Stimulated activated CD4-positive, alpha-beta T cell treated with anti-CD3 and anti-CD28 coated beads, Interleukin-15, amount 100 ng/mL, for 1 hour (primary cell): ENCODE measurements at places on chromosomes 3 and 15.

DNA sequence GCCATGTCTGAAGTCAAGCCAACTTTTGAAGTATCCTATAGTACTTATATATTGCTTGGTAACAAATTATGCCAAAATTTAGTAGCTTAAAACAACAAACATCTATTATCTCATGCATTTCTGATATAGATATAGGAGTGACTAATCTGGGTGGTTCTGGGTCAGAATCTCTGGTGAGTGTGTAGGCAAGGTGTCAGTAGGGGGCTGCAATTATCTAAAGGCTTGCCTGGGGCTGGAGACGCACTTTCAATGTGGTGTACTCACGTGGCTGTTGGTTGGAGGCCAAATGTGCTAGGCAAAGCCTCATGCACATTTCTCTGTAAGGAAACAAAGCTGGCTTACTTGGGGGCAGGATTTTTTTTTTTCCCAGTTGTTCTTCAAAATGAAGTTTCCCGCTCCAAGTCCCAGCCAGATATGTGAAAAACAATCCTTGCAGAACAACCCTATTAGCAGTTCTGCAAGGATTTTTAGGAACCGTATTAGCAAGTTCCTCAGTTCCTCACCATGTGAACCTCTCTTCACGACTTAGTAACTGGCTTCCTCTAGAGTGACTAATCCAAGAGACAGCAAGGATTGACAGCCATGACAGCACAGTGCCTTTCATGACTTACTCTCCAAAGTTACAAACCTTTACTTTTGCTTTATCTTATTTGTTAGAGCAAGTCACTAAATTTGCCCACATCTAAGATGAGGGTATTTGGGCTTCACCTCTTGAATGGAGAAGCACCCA, 25.8 kb downstream of the GREM1 start:
- DNase-seq = no peak

GRCh38 chr3:23405081-23405480, 202.0 kb downstream of the UBE2E2 start:
- DNase-seq = no peak

GRCh38 chr3:37491343-37491742, 317.0 kb upstream of the LRRFIP2 start:
- no peak for DNase-seq

- DNase-seq = no peak
Observed at GRCh38 chr3:160044121-160044520, 55.5 kb downstream of the IL12A start.

GRCh38 chr3:39021029-39021428, 30.7 kb downstream of the SCN11A start:
- no peak for DNase-seq

DNA sequence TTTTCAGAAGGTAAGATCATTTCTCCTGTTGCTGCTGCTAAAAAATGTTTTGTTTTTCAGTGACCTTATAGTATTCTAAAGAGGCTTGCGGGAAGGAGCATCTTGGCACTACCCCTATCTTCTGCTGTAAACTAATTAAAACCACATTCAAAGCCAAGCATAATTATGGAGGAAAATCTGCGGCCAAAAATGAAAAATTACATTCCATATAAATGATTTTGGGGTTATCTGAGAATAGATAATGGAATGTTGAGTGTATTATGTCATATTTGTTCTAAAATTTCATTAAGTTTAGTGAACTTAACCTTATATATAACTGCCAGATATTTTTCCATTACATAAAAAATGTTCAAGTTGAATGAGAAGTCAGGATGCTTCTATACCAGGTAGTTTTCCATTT, 170.4 kb upstream of the TMC3 start:
- DNase-seq = no peak

DNA sequence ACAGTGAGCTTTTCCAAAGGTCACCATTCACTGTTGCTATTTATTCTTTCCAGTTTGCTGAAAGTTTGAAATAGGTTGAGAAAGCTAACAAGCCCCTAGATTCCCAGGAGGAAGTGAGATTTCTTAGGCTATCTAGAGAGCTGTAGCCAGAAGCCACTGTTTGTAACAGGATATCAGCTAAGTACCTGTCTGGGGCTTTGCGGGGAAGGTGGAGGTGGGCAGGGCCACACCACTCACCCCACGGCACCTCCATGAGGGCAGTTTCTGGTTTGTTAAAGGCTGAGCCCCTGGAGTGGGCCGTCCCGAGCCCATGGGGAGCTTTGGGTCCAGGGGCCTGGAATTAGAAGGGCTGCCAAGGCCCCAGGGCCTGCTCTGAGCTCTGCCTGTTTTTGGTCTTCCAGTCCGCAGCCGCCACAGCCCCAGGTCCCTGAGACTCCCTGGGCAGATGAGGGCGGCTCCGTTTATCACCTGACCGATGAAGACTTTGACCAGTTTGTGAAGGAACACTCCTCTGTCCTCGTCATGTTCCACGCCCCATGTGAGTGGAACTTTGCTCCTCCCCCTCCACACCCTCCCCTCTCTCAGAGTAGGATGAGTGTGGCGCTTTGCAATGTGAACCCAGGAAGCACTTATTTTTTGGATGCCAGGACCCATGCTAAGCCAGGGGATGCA, 63.4 kb downstream of the PDIA5 start:
- no peak for DNase-seq

DNA sequence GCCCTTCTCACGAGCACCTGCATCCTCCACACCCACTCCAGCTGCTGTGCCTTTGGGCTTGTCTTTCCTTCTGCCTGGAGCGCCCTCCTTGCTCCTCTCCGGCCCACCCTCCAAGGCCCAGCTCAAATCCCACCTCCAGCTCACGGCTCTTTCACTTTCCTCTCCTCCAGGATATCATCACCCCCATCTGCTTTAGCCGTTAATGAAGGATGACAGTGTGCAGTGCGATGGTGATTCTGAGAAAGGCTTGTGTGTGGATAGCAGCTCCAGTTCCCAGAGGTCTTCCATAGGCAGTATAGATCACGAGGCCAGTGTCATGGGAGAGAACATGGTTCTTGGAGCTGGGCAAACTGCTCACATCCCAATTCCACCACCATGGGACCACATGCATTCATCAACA, 237.4 kb downstream of the TLE3 start:
- DNase-seq = no peak

DNA sequence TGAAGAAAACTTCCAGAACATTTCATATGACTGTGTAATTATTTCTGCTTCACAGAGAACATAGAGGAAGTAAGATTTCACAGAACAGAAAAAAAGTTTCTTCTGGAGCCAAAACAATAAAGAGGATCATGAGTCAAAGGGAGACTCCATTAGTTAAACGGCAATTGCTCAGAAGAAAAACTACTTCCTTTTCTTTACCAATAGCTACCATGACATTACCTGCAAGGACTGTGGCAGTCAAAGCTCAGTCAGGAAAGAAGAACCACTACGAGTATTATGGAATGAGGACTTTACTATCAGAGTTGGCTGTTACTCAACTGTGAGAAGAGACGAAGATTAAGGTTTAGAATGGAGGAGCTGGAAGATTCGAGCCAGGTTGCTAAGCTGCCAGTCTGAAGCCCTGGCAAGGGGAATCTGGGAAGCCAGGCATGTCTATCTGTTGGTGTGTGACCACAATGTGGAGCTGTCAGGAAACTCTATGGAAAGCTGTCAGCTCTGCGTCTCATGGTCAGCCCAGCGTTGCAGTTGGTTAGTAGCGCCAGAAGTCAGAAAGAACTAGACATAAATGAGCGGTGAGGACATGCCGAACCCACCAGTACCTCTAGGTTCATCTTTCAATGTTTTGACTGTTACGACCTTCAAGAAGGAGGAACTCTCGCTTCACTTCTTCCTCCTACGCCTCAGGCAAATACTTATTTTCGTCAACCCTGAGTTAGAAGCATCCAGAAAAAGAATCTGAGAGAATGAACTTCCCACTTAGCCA, 604.3 kb downstream of the FGF12 start:
- DNase-seq = no peak

GRCh38 chr3:169846458-169847193, 23.1 kb downstream of the LRRC31 start:
- DNase-seq = no peak

DNA sequence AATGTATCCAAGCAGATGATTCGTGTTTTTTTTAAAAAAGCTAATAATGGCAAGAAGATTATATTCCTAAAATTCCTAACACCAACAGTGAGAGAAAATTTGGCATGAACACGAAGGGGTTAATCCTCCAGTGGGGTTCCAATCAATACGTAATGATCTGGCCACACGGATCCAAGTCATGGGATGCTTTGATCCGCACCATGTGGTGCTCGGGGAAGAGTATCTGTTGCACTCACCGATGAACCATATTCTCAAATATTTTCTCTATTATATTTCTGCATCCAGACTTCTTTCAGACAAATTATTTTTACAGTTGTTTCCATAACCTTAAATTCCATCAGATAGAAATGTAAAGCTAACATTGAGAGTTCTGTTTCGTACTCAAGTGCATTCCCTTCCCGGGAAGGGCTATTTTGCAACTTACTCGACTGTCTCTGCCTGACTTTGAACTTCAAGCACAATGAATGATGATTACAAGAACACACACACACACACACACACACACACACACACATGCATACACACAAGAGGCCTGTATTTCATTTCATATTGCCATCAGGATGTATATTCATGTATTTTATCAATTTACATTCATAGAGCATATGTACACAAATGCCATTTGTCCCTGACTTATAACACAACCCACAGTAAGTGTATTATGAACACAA, 567.2 kb downstream of the FOXP1 start:
- DNase-seq = no peak

DNA sequence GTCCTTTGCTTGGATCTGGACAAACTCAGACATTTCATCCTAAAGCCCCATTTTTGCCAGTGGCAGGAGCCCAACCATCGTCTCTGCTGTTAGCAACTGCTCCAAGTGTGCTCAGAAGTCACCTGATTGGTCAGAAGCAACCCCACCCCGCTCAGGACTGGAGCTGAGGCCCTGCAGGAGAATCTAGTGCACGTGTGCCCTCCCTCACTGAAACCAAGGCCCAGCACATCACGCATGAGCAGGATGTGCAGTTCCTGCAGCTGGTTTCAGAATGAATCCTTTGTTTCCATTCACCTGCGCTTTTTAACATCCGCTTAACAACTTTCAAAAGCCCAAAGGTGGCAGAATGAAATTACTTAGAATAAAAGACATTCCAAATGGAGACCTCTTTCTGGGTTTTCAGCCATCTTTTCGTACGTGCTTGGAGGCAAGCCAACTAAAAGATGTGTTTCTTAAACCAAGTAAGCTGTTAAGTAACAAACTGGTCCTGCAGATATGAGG, 81.2 kb downstream of the SRGAP3 start:
- DNase-seq = no peak

DNA sequence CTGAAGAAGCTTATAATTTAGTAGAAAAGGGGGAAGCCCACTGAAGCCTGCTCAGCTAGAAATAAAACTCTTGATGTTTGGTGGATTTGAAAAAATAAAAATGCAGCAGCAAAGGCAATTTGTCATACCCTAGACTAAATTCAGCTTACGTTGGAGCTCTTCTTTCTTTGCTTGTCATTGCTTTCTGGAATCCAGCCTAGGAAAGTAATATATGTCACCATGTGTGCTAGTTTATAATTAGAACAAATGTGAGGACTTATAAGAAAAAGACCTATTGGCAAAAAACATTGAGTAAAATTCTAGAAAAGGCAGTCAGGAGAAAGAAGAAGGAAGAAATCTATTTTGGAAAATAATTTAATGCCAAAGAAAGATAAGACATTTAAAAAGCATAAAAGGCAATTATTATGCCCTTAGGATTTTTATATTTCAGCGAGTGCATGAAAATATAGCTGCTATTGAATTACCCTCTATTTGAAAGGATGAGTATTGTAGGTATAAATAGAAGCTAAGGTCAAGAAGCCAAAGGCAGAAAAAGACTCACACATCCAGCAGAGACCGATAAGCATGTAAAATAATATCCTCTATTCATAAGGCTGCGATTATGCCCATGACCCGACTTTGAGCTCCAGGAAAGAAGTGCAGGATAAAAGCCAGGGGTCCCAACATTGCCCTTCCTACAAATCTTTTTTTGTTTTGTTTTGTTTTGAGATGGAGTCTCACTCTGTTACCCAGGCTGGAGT, 10.6 kb upstream of the BTBD1 start:
- DNase-seq = no peak

DNA sequence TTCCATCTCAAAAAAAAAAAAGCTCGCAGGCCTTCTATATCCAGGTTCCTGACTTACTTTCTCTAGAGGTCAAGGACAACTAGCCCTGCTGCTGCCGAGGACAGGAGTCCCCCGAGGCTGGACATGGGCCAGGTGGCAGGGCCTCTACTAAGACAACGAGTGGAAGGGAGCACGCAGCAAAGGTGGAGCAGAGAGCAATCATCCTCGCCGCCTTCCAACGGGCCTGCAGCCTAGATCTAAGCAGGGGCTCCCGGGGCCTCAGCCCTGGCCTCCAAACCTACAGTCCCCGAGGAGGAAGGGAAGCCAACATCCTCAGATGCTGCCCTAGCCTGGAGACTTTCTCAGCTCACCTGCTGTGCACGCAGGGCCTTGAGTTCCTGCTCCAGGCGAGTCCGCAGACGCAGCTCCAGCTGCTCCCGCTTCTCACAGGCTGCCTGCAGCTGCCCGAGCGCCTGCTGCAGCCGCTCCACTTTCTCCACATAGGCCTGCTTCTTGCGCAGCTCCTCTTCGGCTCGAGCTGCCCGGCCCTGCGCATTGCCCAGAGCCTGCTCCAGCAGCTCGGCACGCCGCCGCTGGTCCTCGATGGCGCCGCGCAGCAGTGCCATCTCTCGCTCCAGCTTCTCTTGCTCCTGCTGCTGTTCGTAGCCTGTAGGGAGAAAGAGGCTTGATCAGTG, 12.9 kb downstream of the AMOTL2 start:
- no peak for DNase-seq

DNA sequence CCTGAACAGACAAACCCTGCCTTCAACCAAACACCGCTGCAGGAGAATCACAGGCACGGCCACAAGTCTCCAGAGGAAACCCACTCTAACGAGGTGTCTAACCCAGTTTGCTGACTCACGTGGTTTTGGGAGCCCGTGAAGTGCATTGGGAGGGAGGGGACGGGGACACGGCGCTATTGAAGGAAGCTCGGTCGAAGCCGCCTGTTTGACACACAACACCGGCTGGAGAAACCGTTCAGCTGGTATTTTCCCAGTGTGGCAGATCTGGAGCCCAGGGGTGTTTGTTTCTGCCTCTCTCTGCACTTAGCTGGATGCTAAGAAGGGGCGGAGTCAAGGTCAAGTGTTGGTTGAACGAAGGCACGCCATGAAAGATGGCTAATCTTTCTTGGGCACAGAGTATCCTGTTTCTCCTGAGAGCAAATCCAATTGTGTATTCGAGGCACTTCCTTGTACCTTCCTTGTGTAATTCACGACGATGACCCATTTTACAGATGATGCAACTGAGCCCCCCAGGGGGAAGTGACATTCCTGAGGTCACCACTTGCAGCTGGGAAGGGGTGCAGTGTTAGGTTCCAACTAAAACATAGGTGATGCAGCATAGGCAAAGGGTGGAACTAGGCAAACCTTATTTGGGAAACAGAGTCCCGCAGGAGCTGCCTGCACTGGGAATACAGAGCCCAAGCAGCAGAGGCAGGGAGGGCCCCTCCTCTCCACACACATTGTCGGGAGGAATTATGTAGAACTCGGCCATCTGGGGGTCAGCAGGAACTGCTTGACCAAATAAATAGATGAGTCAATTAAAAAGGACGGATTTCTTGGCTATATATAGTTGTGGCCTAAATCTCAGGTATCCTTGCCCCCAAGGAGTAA, 22.5 kb downstream of the SLC6A6 start:
- DNase-seq = no peak
